ENCODE measurements at places on chromosomes 2 and 18. TPM values are rescaled to one million over a fixed set of nuclear protein-coding genes. Genes with fewer than 3 reads are reported as not detected.

LIMS3 gene
- total RNA-seq, result 0.78 TPM

RUFY4 gene
- not detected for total RNA-seq

SOWAHC gene
- total RNA-seq, result 0.06 TPM

SPP2 gene
- not detected for total RNA-seq

VWA3B gene
- total RNA-seq, result not detected

RAPGEF4 gene
- total RNA-seq, result not detected

ADAM23 gene
- total RNA-seq, result 0.21 TPM

SULT1C2 gene
- total RNA-seq, result not detected

CHRNA1 gene
- not detected for total RNA-seq

SLC5A7 gene
- not detected for total RNA-seq

VWC2L gene
- total RNA-seq, result not detected

CCDC148 gene
- not detected for total RNA-seq

GPBAR1 gene
- 0.38 TPM for total RNA-seq

DNER gene
- total RNA-seq, result not detected

VSNL1 gene
- not detected for total RNA-seq

CARF gene
- total RNA-seq, result 3.9 TPM

CYTIP gene
- 247 TPM for total RNA-seq
